ENCODE measurements at places on chromosomes 16 and 17. TPM values are rescaled to one million over a fixed set of nuclear protein-coding genes. Genes with fewer than 3 reads are reported as not detected.

DNA sequence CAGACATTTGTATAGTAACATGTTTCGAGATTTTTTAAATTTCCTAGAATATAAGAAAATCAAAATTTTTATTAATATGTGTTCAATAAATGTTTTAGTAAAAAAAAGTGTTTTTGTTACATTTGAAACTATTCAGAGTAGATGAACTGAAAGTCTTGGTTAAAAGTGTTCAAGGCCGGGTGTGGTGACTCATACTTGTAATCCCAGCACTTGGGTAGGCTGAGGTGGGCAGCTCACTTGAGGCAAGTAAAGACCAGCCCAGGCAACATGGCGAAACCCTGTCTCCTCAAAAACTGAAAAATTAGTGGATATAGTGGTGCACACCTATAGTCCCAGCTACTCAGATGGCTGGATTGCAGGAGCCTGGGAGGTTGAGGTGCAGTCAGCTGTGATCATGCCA is 16.8 kb upstream of the PHKG2 start:
- DNase-seq = no peak

DNA sequence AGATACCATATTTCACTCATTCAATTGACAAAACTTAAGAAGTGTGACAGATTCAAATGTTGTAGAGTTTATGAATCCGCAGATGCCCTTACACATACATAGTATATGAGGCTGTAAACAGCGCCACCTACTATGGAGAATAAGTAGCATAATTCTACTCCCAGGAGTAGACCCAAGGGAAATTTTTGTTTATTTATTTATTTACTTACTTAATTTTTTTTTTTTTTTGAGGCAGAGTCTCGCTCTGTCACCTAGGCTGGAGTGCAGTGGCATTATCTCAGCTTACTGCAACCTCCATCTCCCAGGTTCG is 35.5 kb downstream of the GAN start:
- peak; percentile 5 for DNase-seq

- no peak for DNase-seq
These were observed 394.5 kb downstream of the XYLT1 start for GRCh38 chr16:17076092-17076754.

- DNase-seq = peak; percentile 48
These were observed 44.1 kb downstream of the COG7 start for GRCh38 chr16:23408823-23409298.

DNA sequence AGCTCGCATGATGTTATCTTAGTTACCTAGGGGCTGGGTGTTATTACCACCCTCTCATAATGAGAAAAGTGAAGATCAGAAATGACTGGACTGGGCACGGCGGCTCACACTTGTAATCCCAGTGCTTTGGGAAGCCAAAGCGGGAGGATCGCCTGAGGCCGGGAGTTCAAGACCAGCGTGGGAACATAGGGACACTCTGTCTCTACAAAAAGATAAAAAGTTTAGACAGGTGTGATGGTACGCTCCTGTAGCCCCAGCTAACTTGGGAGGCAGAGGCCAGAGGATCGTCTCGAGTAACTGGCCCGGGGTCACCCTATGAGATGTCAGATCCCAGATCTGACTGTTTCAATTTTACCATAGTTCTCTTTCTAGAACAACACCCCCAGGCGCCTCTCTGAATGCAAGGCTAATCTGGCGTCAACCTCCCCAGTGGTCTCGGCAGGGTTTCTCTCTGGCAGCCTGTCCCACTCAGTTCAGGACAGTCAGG is 1.9 kb upstream of the CCDC102A start:
- no peak for DNase-seq

- no peak for DNase-seq
These were observed 6.2 kb downstream of the ACE start for GRCh38 chr17:63483038-63483437.

DNA sequence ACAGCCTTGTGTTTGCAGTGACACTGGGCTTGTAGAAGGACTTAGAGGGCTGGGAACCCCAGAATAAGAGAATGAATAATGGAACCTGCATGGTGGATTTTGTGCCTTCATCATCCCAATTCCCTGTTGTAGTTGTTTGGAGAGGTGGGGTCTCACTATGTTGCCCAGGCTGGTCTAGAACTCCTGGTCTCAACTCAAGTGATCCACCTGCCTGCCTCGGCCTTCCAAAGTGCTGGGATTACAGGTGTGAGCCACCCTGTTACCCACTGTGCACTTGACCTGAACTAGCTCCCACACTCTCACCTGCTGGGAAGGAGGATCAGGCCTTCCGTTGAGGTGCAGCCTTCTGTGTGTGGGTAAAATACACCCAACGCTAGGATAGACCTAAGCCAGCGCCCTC is 55.4 kb downstream of the RAP1GAP2 start:
- DNase-seq = no peak

DNA sequence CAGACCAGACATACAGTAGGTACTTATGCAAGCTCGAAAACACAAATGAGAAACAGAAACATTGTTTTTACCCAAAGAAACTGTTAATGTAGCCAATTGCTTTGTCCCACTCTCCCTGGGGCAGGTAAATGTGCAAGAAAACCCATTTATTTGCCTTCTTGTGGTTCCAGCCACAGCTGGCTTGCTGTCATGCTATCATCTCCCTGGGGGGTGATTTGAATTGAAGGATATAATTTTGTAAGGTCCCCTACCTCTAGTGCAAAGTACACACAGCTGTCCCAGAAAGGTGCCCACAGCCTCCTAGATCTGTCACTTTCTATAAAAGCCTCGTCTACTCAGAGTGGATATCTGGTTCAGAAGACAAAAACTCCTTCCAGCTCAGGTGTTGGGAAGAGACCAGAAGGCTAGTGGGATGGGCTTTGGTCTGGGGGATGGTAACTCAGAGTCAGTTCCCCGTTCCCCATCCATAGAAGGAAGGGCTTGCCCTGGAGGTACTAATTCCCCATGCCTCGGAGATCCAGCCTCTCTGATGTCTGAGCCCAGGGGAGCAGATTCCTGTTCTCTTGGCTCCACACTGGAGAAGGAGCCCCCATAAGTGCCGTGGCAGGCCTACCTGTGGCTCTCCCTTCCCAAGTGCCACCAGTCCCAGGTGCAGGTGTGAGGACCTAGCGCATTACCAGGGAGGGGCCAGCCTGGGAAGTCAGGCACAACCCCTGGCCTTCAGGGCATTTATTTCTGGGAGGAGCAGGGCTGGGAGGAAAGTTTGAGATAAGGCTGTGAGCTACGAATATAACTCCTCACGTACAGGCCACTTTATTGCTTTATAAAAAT is 2.4 kb upstream of the PRR15L start:
- DNase-seq = no peak

DNA sequence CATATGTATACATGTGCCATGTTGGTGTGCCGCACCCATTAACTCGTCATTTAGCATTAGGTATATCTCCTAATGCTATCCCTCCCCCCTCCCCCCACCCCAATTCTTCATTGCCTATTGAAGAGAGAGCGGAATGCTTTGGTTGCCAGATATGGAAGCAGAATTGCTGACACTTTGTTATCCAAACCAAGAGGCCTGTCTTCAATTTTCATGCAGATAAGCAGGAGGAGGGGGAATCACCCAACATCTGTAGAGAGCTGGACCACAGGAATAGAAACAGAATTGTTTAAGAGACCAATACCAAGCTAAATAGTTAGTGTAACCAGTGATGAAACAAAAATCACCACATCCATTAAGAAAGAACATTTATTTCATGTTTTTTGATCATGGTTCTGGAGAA is 7.1 kb downstream of the ASPA start:
- DNase-seq = no peak

- DNase-seq = peak; percentile 42
These were observed 1.7 kb downstream of the KANSL1 start for GRCh38 chr17:46191322-46192188.

GRCh38 chr17:76672270-76672851 is 28.8 kb upstream of the ST6GALNAC1 start:
- peak; percentile 24 for DNase-seq

GRCh38 chr17:42276609-42277341 is 584 bp upstream of the STAT5B start:
- peak; percentile 88 for DNase-seq

DNA sequence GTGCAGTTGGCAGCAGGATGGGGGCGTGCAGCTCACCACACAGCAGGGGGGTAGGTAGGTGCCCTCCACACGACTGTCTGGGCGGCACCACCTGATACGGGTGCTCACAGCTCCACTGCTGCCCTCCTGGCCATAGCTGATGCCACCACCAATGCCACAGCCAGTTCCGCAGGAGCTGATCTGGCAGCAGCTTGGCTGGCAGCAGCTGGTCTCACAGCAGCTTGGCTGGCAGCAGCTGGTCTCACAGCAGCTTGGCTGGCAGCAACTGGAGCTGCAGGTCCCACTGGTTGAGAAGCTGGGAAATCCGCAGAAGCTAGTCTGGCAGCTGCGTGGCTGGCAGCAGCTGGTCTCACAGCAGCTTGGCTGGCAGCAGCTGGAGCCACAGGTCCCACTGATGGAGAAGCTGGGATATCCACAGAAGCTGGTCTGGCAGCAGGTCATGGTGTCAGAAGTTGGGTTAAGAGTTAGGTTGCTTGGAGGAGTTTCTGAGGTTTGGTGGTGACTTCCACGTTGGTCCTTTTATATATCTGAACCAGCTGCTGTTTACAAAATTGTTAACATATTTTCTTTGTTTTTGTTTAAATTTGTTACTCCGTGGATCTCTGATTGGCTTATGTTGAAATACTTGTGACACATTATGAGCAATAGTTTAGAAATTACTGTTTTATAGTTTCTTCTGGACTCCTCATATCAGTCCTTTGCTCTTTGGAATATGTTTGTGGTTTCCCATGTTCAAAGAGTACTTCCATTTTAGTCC is at the start of gene KRTAP1-5:
TSS of gene KRTAP1-5 (minus strand) at position 494 of the 757 bp plus-strand sequence. CDS start at position 441, 53 bp downstream.
- DNase-seq = no peak

DNA sequence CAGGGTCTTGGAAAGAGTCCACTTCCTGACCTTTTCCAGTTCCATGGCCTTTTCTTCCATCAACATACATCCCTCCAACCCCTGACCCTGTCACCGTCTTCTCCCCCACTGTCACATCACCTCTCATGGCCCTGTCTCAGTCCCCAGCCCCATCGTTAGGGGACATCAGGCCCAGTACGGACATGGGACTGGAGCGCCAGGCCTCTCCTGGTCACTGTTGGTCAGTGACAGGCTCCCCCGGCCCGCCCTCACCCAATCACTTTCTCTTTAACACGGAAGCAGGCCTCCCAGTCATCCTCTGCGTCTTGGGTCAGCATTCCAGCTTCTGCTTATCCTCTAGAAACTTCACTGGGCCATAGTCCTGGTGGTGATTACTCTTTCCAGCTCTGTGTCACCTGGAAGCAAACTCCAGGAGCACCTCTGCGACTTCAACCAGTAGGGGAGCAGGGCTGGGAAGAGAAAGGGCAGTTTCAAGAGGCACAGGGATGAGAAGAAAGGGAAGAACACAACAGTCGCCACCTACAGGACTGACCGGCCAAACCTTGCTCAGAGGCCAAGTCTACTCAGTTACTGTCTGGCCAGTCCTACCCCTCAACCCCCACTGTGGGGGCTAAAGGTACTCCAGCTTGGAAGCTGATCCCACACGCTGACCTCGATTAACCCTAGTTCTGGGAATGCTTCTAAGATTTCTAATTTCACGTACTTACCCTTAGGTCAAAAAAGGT is 15.9 kb upstream of the ICAM2 start:
- no peak for DNase-seq

- DNase-seq = no peak
These were observed 14.9 kb upstream of the ADGRG1 start for GRCh38 chr16:57613514-57613913.

DNA sequence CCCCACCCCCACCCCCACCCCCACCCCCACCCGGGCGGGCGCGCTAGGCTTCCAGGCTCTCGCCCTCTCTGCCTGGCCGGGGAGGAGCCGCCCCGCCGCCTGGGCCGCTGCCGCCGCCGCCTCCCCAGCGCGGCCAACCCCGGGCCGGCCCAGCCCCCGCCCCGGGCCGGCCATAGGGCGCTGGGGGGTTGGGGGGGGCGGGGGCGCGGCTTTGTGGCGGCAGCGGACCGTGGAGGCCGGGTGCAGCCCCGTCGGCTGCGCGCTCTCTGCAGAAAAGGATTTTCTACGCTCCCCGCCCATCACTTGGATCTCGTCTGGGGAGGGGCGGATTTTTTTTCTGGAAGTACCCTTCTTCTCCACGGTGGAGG is 230.9 kb downstream of the MRTFB start:
- DNase-seq = peak; percentile 55

DNA sequence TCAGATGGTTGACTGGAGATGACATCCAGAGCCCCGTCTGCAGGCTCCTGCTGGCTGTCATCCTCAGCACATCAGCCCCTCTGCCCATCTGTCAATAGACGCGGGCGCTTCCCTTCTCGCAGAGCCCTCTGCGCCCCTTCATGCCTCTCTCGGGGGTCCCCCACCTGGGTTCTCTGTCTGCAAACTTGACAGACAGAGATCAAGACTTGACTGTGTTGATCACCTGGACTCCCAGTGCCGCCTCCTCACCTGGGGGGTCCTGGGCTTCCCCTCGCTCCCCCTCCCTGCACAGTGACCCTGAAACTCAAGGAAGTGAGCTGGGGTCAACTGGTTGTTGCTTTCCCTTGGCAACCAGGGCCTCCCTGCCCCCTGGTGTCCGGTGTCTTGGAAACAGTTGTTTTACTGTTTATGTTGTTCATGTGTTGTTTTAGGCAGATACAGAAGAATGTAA is 31.9 kb downstream of the RNF213 start:
- no peak for DNase-seq

- DNase-seq = no peak
These were observed 5.2 kb downstream of the AHSP start for GRCh38 chr16:31532896-31533295.

DNA sequence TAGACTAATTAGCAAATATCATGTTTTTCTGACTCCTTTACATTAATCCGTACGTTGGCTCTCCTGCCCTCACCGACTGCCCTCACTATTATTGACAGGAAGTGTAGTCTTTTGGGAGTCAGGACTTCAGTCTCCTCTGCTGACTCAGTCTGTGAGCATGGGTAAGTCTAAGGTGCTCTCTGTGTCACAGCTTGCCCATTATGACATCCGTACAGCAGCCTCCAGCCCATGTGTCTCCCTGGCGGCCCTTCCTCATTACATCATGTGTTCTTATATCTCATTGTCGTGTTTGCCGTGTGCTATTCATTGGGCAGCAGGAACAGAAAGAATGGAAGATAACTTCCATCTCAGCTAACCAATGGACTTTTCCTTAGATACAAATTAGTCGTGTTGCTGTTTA is 77.5 kb downstream of the MRTFB start:
- DNase-seq = peak; percentile 30

DNA sequence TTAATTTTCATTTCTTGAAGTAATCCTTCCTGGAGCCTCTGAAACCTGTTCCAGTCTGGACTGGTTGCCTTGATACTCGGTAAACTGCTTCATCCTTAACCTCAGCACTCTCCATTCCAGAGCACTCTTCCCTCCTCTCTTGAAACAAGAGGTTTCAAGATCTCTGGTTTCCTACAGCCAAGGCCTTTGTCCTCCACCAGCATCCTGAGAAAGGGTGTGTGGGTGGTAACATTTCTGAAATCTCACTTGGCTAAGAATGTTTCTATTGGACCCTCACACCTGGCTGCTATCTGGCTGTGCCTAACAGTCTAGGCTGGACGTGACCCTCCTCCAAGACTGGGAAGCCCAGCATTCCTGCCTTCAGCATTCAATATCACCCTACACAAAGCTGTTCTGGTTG is 99.7 kb downstream of the CYTH1 start:
- DNase-seq = no peak

GRCh38 chr17:58564971-58565370 is 50.5 kb upstream of the MTMR4 start:
- DNase-seq = no peak

Gene ASPHD1
- total RNA-seq = 0.22 TPM

Gene ABR
- 24.8 TPM for total RNA-seq

Gene ZDHHC1
- 3.5 TPM for total RNA-seq

Gene CPNE7
- total RNA-seq = 3.5 TPM

Gene KIF2B
- total RNA-seq = not detected

Gene OR1F1
- not detected for total RNA-seq

Gene PMP22
- 18.7 TPM for total RNA-seq

Gene DCAF7
- total RNA-seq = 29.8 TPM

Gene TP53TG3
- not detected for total RNA-seq

Gene KARS1
- 121 TPM for total RNA-seq

Measured in lung microvascular endothelial cell (primary cell).